ENCODE measurements at places on chromosomes 7 and 10. TPM values are rescaled to one million over a fixed set of nuclear protein-coding genes. Genes with fewer than 3 reads are reported as not detected.

DNA sequence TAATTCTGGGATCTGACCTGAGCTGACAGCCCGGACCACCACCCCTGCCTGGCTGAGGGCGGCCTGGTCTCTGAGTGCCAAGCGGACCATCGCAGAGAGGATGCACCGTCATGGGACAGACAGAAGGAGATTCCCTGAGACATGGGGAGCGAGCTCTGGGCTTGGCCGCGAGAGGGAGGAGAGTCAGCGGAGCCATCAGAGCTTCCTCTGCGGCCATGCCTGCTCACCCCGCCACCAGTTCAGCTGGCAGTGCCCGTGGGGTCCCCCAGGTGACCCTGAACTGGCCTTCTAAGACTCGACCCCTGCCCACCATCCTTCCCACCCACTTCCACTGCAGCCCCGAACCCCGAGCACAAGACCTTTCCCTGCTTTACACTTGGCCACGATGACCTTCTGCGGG lies 152.8 kb downstream of the TCERG1L start:
- no peak for DNase-seq

DNA sequence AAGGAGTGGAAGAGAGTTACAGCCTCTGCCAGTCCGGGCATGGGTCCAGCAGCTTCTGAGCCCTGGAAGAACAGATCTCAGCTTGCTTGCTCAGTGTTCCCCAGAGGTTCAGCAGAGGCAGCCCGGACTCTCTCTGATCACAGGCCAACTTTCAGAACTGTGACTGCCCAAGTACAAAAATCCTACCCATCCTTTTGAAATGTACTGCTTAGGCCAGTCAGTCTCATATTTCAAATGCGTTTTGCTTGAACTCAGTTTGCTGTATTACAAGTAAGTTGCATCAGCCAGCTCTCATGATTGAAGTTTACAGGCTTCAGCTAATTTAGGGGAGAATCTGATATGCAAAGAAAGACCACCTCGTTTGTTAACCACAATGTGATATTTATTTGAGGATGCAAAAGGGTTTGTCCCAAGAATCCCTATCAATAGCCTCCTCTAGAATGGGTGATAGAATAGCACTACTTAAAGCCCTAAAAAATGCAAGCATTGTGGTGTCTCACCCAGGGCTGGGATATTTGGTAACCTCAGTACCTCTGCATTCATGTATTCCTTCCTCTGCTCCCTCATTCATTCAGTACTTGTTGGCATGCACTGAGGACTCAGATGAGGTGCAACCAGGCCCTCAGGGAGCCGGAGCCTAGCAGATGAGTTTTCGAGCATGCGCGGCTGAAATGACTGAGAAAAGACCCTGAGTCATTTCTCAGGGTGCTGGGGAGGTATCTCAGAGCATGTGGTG lies 7.0 kb downstream of the AIMP2 start:
- DNase-seq: no peak

The OR6B1 gene
- not detected for total RNA-seq

- no peak for DNase-seq
These were observed 366.3 kb downstream of the ABCA13 start for GRCh38 chr7:48537561-48537960.

DNA sequence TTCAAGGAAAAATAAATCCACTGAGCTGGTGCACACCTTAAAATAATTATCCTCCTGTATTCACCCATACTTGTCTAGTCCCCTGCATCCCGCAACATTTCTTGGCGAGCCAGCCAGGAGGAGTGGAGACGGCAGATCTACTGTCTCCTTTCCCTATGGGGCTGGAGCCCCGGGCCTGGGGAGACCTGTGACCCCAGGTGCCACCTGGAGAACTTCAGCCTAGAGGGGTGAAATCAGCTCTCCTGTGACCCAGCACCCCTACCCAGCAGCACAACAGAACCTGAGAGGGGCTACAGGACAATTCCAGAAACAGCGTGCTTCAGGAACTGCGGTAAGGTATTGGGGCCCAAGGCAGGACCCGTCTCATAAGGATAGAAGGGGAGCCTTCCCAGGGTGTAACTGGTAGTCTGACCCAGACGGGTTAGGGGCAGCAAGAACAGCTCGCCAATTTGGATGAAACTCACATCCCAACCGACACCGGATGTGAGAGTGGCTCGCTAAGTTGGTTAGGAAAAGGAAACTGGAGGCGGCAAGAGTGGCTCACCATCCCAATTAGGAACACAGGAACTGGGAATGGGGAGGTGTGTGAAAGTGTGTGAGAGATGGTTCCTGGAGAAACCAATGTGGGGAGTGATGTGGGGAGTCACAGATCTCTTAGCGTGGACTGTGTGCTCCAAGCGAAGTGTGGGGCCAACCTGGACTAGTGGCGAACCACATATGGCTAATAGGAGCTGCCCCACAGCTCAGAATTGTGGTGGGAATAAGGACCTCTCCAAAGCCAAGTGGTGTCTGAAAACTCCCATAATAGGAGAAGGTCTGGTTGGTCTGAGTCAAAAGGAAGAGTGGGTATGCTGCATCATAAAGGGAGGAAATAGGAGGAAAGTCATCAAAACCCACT lies 15.1 kb upstream of the DENND2A start:
- DNase-seq: no peak

The AEBP1 gene
- total RNA-seq: 57.2 TPM

- DNase-seq: no peak
These were observed 3.6 kb upstream of the EXOC6 start for GRCh38 chr10:92844746-92845145.

The ING3 gene
- 38.2 TPM for total RNA-seq

The EPO gene
- total RNA-seq: not detected

DNA sequence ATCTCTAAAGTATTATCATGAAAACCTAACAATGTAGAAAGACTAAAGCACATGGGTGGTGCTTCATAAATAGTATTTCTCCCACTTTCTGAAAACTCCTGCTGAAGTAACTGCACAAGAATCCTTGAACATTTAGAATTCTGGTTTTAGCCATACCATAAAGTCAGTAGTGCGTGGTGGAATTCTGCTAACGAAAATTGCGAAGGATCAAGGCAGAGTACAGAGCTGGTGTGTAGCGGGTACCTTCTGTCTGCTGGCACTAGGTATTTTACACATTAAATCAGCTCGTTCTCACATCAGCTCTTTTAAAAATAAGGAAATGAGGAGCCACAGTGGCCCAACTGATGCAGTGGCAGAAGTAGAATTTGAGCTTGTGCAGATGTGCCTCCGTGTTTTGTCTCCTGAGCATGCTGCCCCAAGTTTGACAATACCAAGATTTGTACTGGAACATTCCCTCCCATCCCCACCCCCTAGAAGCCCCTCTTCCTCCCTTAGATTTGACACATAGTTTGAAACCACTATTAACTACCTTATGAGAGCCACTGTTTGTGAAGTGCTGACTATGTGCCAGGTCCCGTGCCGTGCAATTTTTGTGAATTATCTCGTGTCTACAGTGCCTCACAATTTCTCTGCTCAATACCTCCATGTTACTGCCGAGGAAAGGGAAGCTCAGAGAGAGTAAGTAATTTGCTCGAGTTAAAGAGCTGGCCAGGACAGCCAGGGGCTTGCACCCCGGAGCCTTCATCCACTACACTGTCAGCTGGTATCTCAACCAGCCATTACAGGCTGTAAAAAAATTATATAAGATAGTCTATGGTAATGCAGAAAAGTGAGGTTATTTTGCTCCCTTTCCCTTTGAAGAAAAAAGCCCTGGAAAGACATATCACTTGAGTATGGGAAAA lies 66.9 kb downstream of the EGFR start:
- no peak for DNase-seq

DNA sequence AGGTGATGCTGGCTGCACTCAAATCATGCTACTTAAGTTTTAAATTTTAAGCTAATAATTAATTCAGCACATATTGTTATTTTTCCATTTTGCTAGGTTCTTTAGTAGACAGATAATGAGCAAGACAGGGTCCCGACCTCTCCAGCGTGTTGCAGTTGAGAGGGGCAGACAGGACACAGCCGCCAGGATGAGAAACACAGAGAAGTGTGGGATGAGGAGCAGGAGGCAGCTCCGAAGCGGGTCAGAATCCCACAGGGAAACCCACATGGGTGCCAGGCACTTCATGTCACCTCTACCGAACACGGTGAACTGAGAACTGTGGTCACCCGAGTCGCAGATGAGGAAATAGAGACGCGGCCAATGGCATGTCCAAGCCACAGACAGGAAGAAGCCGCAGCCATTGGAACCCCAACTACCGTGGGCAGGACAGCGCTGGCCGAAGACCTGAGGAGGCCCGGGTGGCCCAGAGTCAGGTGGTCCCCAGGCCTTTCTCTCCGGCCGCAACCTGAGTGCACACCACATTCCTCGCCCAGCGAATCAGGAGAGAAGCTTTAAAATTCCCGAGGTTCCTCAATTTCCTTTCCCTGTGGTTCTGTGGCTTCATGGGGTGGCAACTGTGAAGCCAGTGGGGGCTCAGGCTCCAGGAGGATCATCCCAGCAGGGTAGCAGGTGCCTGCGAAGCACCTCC lies 213.0 kb downstream of the DNAJB6 start:
- no peak for DNase-seq

DNA sequence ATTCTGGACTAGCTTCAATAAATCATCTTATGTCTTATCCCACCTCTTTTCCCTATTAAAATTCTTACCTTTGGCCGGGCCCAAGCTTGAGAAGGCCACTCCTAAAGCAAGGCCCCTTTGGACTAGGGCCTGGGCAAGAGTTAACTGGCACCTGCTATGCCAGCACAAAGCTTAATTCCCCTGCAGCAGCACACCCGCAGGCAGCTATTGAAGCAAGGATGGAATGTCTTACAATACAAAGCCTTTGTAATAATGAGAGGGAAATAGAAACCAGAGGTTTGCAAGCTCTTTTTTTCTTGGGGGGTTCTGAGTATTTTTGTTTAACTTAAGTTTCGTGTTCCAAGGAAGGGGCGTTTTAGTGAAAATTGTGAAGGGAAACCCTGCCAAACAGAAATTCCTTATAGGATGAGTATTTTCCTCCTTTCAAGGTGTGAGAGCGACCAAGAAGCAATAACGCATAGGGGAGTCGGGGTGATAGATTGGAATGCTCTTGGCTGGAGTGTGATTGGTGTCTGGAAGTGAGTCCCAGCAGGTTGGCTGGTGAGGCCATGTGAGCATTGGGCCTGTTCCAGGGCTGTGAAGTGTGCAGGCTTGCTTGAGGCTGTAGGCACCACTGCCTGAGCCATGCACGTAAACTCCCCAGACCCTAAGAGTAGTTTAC lies 148.5 kb downstream of the KIAA1217 start:
- DNase-seq: no peak
